Stimulated activated CD8-positive, alpha-beta memory T cell treated with anti-CD3 and anti-CD28 coated beads, Interleukin-4, amount 100 ng/mL, for 1 hour (primary cell): ENCODE measurements at places on chromosomes 3 and 15.

GRCh38 chr15:29675791-29676301 lies 146.4 kb downstream of the TJP1 start:
- DNase-seq = no peak

DNA sequence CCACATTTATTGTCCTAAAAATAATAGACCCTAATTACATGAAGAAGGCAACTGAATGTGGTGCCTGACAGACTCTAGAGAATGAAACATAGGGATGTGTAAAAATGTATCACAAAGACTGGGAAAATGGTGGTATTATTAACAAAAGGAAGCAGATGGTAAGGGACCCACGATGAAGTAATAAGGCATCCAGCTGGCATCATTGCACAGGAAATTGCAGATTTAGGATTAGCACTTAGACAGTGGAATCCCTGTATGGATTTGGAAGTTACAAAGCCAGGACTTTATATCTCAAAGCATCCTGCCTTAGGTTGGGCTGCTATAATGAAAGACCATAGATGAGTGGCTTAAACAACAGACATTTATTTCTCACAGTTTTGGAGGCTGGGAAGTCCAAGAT lies 104.3 kb downstream of the PPM1L start:
- no peak for DNase-seq

GRCh38 chr15:68764090-68764489 lies 56.6 kb downstream of the ANP32A start:
- no peak for DNase-seq

DNA sequence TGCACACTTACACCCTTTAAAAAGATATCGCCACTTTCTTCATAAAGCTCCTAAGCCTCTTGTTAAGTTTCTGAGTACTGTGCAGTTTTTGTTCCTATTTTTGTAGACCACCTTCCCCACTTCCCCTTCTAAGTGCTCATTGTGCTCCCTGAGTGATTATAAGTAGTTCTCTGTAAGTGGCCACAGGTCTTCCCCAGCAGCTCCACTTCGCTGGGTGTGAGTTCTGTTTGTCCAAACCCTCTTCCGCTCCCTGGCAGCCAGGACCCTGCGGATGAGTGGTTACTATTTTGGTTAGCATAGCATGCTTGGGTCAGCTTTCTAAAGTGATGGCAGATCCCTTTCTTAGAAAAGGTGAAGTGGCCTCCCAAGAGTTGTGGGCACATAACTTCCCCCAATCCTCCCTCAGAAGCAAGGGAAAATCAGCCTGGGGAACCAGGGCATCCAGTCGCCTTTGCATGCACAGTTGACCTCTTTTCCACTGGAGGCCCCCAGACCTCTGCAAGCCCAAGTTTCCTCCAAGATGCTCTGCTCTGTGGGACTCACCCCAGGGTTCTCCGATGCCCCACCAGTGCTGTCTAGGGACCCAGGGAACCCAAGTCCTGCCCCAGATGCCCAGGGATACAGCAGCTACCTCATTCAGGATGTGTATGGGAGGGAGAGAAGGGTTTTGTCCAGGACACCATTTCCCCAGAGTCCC lies 69.6 kb downstream of the ATP10A start:
- DNase-seq = no peak

DNA sequence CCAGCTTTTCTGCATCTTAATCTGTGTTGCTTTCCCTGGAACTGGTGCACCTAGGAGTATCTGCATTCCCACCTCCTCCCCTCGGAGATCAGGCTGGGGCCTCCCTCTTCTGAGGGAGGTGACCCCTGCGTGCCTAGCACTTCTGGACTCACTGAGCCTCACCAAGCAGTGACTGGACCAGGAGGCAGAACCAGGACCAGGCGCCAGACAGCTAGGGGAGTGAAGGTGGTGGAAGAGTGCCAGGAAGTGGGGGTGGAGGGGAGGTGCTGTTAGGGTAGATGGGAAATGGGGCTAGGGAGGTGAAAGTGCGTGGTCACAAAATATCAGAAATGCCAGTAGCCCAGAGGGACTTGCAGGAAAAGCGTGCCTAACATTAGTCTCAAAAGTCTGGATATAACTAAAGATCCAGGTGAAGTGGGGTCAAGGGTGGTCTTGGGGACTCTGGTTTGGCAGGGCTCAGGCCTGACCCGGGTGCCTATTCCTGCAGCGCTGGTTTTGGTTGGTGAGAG lies 1.2 kb downstream of the DUOXA2 start:
- DNase-seq = no peak

DNA sequence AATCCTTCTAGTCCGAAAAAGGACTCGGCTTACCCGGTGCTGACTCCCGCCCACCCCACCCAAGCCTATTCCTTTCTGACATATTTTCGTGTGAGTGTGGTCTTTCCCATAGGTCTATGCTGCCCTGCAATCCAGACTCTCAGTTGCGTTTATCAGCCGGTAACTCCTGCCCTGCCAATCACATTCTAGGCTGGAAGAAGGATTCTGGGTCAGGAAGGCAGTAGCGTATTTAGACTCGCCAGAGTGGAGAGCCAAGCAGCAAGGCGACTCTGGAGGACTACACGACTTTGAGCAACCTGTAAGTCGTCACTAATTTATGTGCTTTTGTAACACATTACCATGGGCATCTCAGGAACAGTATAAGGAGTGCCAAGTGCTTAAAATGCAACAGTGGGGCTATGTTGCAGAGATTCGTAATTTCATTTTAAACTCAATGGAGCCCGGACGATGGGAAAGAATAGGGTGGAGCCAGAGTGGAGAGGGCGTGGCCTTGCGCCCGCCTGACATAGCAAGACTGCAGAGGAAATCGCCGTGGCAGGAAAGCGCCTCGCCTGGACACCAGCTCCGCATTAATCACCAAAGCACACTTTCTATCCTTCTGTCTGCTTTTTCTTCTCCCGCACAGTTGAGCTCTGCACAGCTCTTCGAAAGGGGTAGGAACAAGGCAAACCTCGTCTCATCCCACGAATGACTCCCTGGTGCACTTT lies 1044.2 kb downstream of the AGBL1 start:
- no peak for DNase-seq

GRCh38 chr3:193780810-193781478 lies 187.9 kb downstream of the OPA1 start:
- DNase-seq = no peak

GRCh38 chr3:67863869-67864268 lies 209.5 kb upstream of the SUCLG2 start:
- DNase-seq = no peak

DNA sequence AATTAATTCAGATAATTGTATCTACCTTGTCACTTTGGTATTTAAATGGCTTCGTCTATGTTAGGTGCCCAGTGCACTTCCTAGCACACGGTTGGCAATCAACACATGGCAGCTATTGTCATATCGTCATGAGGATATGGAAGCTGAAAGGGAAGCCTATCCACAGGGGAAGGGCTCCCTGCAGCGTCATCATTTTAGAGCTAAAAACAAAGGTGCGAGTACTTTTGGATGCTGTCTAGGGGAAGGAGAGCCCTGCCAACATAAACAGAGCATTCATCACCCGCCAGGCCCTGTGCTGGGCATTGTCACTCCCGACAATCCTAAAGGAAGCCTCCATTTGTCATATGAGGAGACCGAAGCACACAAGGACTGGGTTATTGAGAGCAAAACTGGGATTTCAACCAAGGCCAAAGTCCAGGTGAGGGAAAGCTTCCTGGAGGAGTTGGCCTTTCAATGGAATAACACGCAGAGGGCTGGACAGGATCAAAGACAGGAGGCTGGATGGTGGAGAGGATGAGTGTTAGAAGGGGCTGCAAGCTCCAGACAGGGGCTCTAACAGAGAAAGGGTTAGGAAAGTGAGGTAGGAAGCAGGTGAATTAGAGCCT lies 8.0 kb upstream of the PARL start:
- DNase-seq = no peak

DNA sequence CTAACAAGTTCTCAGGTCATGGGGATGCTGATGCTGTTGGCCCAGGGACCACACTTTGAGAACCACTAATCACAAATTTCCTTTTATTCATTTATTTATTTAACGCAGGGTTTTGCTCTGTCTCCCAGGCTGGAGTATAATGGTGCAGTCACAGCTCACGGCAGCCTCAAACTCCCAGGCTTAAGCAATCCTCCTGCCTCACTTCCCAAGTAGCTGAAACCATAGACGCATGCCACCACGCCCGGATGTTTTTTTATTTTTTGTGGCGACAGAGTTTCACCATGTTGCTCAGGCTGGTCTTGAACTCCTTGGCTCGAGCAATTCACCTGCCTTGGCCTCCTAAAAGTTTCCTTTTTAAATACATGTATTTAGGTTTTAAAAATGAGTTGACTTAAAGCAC lies 20.7 kb upstream of the ISLR2 start:
- no peak for DNase-seq

GRCh38 chr3:4507024-4507596 lies 14.0 kb downstream of the ITPR1 start:
- no peak for DNase-seq

GRCh38 chr3:190301591-190301990 lies 20.7 kb downstream of the CLDN1 start:
- no peak for DNase-seq

- DNase-seq = no peak
Observed at GRCh38 chr15:28726102-28726501, 13.9 kb upstream of the GOLGA8M start.
